ENCODE measurements at places on chromosomes 2 and 18.

DNA sequence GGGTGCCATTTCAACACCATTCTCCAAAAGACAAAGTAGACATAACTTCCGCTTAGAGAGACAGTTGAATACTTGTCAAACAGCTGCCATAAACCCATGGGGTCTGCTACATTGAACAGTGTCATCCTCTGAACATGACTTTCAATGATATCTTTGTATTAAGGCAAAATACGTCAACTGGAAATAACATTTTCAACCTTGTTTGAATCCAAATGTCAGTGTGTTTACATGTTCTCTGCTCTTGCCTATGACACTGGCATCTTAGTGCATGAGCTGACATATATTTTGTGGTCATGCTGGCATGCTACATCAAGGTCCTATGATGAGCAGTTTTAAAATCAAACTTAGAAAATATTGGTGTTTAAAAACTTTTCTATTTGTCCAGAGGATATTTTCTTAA is 1548.1 kb upstream of the LRRTM1 start:
- no peak for DNase-seq

DNA sequence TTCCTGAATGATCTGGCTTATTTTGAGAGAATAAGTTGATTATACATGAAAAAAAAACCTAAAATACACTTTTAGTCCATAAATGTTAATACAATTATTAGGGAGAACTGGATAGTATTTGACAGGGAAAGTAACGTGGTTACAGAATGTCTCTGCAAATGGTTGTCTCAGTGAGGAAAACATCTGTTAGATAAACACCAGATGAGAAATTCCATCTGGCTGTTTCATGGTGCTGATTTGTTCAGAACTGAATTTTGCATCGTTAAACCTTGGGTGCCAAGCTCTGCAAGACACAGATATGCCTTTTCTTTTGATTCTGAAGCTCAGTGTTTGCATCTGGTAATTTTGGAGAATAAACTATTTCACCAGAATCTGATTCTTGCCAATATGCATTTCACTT is 90.4 kb downstream of the SCN3A start:
- no peak for DNase-seq

DNA sequence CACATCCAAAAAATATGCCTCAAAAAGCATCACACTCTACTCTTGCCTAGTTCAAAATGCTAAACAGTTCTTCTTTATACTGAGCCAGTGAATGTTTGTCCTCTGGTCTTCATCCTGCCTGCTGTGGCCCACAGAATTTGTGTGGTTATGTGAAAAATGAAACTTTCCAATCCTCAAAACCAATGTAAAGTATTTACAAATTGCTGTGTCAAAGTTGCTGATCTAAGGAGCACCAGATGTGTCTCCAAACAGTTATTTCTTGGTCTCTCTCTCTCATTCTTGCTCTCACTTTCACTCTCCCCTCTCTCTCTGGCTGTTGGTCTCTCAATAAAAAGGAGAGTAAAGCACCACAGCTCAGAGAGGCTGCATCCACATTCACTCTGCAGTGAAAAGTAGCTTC is 23.0 kb downstream of the EPHA4 start:
- DNase-seq: no peak

- DNase-seq: no peak
These were observed 84.2 kb upstream of the FAM136A start for GRCh38 chr2:70385966-70386595.

GRCh38 chr2:64165706-64166105 is 21.5 kb upstream of the PELI1 start:
- no peak for DNase-seq

- no peak for DNase-seq
These were observed 279.7 kb downstream of the MBD5 start for GRCh38 chr2:148300544-148300943.

- no peak for DNase-seq
These were observed 22.3 kb upstream of the RHOB start for GRCh38 chr2:20424300-20425290.

- DNase-seq: no peak
These were observed 7.2 kb downstream of the CPSF3 start for GRCh38 chr2:9430316-9431293.

- DNase-seq: no peak
These were observed 95.3 kb upstream of the FAM136A start for GRCh38 chr2:70397186-70397585.

DNA sequence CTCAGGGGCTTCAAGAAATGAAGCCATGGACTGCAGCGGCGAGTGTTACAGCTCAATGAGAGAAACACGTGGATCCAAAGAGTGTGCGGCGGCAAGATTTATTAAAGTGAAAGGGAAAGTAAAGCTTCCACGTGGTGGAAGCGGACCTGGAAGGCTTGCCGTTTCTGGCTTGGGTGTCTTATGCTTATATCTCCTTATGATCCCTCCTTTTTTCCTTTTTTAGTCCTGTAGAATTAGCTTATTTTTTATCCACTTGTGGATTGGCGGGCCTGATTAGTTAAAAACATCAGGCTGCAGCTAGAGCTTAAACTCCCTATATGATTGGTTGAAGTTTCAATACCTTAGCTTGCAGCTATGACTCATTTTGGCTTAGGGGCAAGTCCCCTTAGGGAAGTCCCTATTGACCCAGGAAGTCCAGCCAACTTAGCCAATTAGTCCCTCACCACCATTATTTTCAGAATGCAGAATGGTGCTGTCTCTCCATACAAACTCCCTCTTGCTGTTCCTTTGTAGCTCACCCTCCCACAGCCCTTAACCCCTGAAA is 11.6 kb upstream of the HNMT start:
- no peak for DNase-seq

- DNase-seq: no peak
These were observed 207.1 kb downstream of the SPAG16 start for GRCh38 chr2:213491376-213491775.

- DNase-seq: no peak
These were observed 88.2 kb downstream of the SP3 start for GRCh38 chr2:173876833-173877413.

DNA sequence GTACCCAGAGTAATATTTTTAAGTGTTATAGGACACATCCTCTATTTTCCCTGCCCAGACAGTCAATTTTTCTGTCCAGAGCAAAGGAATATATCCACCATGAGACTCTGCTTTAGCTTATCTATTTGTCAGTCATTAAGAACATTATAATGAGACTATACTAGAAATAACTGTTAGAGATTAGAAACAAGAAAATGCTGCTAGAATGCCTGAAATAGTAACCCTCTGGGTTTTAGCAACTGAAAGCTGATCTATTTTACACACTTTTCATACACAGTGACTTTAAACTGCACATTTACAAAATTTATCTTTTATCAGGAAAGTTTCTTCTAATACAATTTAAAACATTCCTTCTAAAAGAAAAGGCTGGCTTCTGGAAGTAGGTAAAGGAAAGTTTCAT is 39.6 kb downstream of the MBD2 start:
- no peak for DNase-seq

- DNase-seq: no peak
These were observed 4.9 kb downstream of the TM4SF20 start for GRCh38 chr2:227374158-227374557.

GRCh38 chr2:24049485-24050021 is at the start of gene FKBP1B:
TSS of gene FKBP1B (plus strand) at chr2:24049741. CDS start at chr2:24049850, 109 bp downstream.
- peak; percentile 68 for DNase-seq

DNA sequence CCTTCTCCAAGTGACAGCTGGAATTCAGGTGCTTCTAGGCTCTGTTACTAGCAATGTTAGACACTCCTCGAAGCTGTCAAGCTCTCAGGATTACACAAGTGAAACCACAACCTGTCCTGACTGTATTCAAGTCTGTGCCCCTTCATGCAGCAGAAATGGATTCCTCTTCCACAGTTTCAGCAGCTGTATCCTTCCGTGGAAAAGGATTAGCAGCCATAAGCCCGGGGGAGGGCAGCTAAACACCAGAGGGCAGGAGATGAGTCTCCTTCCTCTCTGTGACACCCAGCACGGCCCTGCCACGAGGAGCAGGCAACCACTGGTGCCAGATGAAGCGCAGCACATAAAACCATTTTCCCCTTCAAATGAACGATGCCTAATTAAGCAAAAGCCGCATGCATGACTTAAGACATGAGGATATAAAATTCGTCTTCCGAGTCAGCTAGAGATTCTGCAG is 1.2 kb downstream of the ST3GAL5 start:
- peak; percentile 24 for DNase-seq

- DNase-seq: no peak
These were observed 162.5 kb upstream of the TMEFF2 start for GRCh38 chr2:192357217-192357616.

GRCh38 chr2:109102588-109103233 is 26.3 kb upstream of the SH3RF3 start:
- DNase-seq: no peak

DNA sequence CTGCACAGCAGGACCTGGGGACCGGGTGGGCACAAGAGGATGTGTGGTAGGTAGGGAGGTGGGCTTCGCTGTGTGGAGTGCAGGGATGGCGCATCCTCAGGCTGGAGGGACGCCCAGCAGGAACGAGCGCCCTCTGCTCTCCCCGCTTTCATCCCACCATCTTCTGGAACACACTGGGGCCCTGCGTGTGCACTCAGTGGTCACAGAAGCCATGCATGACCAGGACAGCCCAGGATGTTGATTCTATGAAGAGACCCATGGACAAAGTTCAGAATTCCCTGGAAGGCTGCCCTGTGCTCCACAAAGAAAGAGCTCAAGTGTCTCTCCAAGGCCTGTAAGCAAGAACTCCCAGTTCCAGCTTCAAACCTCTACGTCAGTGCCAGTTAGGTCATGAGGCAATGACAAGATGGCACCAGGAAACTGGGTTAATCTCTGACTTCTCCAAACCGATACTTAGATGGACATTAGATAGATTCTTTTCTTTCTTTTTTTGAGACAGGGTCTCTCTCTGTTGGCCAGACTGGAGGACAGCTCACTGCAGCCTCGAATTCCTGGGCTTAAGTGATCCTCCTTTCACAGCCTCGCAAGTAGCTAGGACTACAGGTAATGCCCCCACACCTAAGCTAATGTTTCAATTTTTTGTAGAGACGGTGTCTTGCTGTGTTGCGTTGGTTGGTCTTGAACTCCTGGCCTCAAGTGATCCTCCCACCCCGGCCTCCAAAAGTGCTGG is 3.4 kb downstream of the SLC66A2 start:
- no peak for DNase-seq

- DNase-seq: no peak
These were observed 19.8 kb upstream of the ZNF532 start for GRCh38 chr18:58844871-58845270.

- no peak for DNase-seq
These were observed 265.8 kb downstream of the TNS1 start for GRCh38 chr2:217736776-217737550.

GRCh38 chr2:234669621-234670020 is 172.7 kb upstream of the ARL4C start:
- no peak for DNase-seq

GRCh38 chr2:183248866-183249567 is 124.8 kb downstream of the NUP35 start:
- no peak for DNase-seq

DNA sequence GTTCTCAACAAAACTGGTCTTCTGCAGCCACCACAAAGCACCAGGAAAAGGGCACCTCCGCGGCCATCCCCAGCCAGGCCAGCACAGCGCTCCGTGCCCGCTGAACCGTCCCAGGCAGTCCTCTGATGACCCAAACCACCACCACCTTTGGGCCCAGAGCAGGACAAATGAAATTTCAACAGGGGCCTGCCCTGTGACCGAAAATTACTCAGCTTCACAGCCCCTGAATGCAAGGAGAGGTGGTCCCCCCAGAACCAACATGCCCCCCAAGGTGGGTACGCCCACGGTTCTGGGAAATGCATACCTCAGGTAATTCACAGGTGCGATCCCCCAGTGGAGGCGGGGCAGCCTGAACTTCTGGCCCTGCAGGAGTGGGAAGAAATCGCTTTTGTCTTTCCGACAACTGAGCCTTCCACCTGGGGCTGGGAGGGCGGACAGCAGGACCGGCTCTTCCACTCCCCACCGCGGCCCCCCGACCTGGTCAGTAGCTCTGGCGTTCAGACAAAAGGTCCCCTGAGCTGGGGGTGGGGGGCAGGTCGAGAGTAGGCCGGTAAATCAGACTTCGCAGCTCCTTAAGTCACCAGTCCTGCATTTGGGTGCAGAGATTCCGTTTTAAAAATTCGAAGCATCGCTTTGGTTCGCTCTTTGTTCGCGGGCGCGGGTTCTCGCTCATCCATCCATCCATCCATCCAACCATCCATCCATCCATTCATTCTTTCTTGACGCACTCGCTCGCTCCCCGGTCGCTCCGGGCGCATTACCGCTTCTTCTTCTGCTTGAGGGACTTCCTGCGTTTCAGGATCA is 1.4 kb downstream of the ARL4C start:
- no peak for DNase-seq

DNA sequence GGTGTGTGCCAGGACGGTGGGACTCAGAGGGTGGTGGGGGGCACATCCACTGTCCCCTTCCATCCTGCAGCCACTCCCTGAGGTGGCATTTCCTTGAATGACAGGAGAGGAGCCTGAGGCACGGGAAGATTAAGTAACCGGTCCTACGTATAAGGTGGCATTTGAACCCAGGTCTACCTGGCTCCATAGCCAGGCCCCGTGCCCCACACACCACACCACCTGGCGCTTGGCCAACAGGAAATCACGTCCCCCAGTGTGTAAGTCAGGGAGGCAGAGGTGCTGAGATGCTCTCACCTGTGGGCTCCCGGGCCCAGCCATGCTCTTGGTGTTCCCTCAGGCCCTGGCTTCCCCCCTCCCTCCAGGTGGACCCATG is 53.7 kb downstream of the HPCAL1 start:
- DNase-seq: no peak

GRCh38 chr18:55968550-55968949 is 380.6 kb upstream of the TCF4 start:
- no peak for DNase-seq

DNA sequence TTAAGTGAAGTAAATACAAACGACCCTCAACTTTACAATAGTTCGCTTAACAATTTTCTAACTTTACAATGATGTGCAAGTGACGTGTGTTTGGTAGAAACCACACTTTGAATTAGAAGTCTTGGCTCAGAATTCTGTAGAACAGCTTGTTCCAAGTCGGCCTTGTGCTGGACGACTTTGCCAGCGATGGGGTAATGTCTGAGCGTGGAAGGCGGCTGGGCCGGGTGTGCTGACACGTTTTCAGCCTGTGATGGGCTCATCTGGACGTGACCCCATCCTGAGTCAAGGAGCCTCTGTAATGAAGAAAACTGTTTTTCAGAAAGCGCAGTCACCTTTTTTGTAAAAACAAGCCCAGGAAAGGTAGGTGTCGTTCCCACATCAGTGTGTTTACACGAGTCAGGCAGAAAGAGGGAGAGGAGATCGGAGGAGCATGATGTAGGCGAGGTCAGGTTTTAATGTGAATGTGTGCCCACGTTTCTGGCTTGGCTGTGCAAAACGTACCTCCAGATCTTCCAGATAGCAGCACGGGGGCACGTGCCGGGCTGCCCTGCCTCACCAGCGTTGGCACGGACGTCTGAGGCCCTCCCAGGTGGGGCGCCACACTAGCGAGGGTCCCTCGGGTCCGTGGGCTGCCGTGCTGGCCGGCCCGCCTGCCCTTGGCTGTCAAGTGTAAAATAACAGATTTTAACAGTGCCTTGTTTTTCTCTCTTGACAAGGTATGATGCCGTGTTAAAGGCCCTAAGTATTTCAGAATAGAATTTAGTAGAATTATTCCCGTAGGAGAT is 54.6 kb downstream of the CTDP1 start:
- DNase-seq: no peak

- no peak for DNase-seq
These were observed 39.9 kb upstream of the INHBB start for GRCh38 chr2:120305937-120306490.

GRCh38 chr2:20929721-20930120 is 106.8 kb upstream of the LDAH start:
- no peak for DNase-seq

All from T-helper 17 cell (primary cell).